ENCODE measurements at places on chromosomes 2 and 18.

DNA sequence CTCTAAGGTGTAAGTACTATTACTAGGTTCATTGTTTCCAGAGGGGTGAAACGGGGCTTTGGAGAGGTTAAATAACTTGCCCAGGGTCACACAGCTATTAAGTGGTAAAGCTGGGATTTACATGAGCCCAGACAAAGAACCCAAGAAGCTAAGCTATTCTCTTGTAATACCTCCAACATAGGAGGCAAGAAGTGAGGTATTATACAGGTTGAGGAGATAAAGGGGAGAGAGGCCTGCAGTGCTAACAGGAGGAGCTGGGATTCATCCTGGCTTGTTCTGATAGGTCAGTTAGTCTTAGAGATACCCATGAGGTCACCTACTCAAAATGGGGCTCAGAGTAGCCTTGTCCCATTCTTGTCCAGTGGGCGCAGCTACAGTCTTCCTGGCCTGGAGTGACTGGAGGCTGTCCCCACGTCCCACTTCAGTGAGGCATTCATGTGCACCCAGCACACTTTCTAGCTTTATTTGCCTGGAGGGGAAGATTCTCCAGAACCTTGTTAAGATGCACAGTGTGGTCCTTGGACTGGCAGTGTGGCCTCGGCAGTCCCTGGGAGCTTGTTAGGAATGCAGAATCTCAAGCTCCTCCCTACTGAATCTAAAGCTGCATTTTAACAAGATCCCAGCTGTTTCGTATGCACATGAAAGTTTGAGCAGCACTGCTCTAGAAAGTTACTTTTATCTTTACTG, 63.5 kb downstream of the MEIS1 start:
- no peak for DNase-seq

GRCh38 chr2:235390108-235390815, 103.6 kb upstream of the AGAP1 start:
- DNase-seq = no peak

DNA sequence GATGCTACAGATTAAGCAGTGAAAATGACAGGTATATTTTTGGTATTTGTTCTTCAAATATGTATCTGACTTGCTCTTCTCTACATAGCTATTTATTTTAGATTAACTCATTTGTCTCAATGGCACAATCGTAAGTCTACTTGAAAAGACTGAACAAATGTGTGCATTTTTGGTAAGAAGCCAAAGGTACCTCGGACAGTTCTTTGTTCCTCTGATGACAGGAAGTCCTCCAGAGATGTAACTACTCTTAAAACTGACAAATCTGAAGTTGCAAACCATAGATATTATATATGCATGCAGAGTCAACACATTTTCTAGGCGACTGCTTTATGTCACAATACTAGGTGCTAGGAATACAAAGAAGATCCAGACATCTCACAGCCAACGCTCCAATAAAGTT, 36.7 kb downstream of the NDUFAF7 start:
- DNase-seq = no peak

DNA sequence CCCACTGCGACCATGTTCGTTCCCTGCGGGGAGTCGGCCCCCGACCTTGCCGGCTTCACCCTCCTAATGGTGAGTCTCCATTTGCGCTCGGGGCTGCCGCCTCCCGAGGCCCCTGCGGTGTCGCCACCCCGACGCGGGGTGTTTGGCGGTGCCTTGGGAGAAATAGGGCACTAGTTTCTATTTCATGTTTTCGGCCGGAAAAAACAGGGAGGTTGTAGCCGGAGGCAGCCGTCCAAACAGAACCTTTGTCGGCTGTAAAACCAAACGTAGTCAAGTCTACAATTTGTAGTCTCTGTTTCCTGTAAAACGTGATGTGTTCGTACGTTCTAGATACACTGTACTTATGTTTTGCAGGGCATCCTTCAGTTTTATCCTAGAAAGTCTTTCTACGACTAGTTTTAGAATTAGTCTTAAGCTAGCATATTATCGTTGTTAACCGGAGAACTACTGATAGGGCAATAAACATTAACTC, 290 bp downstream of the PSMG2 start:
- DNase-seq = no peak

GRCh38 chr2:37365669-37366068, 21.2 kb downstream of the QPCT start:
- DNase-seq = no peak

- no peak for DNase-seq
Measured at GRCh38 chr18:71798986-71799673, 745.0 kb downstream of the CBLN2 start.

DNA sequence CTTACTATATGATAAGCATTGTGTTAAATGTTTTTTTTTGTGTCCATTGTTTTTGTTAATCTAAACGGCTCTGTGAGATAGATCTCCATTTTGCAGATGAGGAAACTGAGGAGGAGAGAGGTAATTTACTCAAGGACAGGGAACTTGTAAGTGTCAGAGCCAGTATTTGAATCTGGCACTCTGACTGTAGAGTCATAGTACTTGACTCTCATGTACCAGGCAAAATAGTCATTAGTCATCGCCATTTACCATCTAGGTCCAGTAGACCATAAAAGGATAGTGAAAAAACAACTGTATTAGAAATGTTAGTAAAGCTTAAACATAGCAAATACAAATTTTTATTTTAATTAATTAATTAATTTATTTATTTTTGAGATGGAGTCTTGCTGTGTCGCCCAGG, 4.8 kb downstream of the PSMD14 start:
- DNase-seq = no peak

- DNase-seq = no peak
Measured at GRCh38 chr2:177171418-177171865, 41.2 kb upstream of the HNRNPA3 start.

GRCh38 chr18:57210107-57210715, 63.3 kb downstream of the BOD1L2 start:
- peak; percentile 2 for DNase-seq

- no peak for DNase-seq
Measured at GRCh38 chr2:198315791-198316630, 511.6 kb downstream of the PLCL1 start.

DNA sequence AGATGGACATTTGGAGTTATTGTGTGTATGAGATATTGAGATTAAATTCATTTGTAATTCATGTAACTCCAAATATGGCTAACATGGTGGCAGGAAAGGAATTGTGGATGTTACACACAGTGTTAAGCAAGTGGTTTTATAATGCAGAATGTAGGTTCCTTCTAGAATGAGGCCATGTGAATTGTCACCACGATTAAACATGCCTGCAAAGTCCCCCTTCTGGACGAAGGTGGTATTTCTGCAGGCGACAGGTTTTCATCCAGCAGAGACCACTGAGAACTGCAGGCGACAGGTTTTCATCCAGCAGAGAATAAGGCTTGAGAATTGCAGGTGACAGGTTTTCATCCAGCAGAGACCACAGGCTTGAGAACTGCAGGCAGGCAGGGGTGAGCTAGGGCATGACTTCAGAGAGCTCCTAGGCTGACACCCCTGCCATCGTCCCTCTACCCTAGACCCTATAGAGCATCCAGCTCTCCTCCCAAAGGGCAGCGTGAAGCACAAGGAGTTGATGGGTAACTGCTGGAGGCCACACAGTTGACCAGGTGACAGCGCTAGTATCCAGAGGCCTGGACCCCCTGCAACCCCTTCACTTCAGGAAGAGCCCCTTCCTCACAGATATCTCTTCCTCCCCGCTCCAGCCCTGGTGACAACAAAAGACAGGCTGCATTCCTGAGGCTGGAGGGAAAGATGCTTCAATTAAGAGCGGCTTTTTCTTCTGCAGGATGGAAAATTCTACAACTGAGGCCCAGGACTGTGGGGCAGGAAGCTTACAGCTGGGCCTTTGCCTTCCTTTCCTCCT, 175.8 kb downstream of the LOXHD1 start:
- no peak for DNase-seq

DNA sequence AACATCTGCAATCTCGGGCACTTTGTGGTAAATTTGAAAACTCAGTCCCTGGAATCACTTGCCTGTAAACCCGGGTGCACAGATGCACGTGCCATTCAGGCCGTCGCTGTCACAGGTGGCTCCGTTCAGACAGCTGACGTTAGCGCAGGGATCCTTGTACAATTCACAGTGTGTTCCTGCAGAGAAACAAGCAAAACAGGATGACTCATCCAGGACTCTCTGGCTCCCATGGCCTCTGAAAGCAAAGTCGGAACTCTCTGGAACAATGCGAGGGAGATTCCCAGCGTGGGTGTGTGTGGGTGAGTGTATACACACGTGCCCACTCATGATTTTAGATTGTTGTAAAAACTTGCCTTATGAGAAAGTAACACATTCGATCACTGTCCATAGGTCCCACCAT, 136.1 kb upstream of the PID1 start:
- no peak for DNase-seq

- DNase-seq = no peak
Measured at GRCh38 chr2:57725337-57725947, 321.2 kb upstream of the VRK2 start.

DNA sequence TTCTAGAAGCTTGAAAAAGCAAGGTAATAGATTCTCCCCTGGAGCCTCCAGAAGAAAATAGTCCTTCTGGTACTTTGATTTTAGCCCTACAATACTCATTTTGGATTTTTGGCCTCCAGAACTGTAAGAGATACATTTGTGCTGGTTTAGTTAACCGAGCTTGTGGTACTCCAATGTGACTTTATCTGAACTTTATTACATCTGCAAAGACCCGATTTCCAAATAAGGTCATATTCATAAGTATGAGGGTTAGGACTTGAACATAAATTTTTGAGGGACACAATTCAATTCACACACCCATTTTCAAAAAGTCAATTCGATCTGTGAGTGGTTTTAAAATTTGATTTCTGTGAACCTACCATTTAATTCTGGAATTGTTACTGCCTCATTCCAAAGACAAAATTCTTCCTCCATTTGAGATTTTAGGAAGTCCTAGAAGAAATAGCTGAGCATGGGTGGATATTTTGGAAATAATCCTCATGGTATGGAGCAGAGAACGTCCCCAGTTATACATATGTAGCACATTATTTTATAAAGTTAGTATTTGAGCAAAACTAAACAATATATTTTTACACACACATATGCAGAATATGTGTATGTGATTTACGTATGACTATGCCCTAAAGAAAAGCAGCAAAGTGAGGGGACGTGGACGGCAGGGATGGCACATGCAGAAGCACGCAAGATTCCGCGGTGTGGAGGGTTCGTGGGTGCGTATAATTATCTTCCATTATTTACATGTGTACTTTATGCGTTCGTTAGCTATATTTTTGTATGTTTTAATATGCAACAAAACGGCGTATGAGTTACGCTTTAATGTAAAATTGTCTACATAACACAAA, 905 bp upstream of the NUP35 start:
- DNase-seq = no peak

DNA sequence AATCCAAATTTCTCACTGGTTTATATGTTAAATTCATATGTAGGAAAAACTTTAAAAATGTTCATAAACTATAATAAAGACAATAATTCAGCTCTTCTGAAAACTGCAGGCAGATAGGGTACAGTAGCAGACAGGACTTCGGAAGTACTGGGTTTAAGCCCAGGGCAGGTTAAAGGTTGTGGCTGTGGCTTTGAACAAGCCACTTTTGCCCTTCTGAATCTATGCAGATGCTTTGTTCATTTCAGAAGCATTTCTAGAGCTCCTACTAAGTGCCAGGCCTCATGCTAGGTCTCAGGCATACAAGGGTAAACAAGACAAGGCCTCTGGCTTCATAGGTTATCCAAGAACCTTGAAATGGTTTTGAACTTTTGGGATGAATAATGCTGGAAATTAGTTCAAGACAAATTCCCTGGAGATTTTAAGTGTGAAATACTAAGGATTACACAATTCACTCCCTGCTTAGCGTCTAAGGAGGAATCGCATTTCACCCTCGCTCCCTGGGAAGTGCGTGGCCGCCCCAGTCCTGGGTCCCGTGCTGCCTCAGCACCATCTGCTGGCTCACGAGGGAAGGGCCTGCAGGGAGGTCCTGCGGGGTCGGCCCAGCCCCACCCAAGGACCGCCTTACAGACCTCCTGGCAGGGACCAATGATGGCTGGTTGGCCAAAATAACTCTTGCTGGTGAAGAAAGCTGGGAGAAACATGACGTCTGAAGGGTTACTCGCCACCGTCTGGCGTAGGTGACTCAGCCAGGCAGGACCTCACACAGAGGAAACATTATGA, 67.7 kb upstream of the L3MBTL4 start:
- peak; percentile 46 for DNase-seq

GRCh38 chr2:121804340-121804739, 48.9 kb downstream of the TSN start:
- no peak for DNase-seq

GRCh38 chr2:37005118-37005868, 39.0 kb upstream of the STRN start:
- DNase-seq = no peak

GRCh38 chr2:14433946-14434495, 198.5 kb upstream of the LRATD1 start:
- no peak for DNase-seq

- no peak for DNase-seq
Measured at GRCh38 chr2:157076526-157077161, 180.9 kb upstream of the GALNT5 start.

DNA sequence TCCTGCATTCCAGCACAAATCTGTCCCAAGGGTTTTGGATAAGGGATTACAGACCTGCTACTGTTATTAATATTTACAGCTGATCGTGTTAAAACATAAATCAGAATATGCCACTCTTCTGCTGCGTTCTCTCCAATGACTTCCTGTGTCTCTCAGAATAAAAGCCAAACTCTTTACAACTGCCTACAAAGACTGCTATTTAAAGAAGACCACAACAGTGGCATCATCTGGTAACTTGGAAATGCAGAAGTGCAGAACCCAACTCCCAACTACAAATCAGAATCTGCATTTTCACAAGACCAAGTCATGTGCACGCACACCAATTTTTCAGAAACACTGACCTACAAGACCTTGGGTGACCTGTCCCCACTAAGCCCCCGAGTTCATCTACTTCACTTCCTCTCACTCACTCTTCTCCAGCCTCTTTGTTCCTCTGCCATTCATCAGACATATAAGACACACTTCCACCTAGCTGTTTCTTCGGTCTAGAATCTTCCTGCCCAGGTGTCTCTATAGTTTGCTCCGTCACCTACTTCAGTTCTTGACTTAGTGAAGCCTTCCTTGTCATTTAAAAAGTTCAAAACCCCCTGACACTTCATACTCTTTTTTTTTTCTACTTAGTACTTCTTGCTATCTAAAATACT, 36.0 kb downstream of the CHN1 start:
- DNase-seq = no peak

DNA sequence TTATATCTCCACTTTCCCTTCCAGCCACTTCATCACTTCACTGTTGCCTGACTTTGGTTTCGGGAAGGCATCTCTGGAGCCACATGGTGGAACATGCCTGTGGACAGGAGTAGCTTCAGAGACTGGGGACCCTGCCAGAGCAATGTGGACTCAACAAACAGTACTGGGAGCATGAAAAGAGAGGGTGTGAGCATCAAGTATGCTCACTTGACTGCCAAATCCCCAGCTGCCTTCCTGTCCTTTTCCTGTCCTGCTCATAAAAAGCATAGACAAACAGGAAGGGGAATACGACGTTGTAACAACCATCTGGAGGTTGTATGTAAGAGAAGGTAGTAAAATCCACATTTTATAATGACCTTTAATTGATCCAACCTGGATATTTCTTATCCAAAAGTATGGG, 61.3 kb upstream of the CSRNP3 start:
- no peak for DNase-seq

GRCh38 chr2:239285932-239286230, 114.9 kb downstream of the HDAC4 start:
- no peak for DNase-seq

- DNase-seq = no peak
Measured at GRCh38 chr18:49178321-49178720, 227.6 kb upstream of the SMAD7 start.

All from right kidney (tissue), 9 donors.